Natural killer cell (primary cell): ENCODE measurements at places on chromosomes 6 and 20. TPM values are rescaled to one million over a fixed set of nuclear protein-coding genes. Genes with fewer than 3 reads are reported as not detected.

DNA sequence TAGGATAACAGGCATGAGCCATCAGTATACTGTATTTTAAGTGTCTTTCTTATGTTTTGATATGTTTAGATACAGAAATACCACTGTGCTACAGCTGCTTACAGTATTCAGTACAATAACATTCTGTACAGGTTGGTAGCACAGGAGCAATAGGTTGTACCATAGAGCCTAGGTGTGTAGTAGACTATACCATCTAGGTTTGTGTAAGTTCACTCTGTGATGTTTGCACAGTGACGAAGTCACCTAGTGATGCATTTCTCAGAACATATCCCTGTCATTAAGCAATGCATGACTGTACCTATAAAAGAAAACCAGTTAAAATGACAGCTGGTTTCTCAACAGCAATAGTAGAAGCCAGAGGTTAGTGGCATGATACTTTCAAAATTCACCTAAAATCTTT is 3.0 kb upstream of the ZBTB24 start:
- DNase-seq, result no peak

DNA sequence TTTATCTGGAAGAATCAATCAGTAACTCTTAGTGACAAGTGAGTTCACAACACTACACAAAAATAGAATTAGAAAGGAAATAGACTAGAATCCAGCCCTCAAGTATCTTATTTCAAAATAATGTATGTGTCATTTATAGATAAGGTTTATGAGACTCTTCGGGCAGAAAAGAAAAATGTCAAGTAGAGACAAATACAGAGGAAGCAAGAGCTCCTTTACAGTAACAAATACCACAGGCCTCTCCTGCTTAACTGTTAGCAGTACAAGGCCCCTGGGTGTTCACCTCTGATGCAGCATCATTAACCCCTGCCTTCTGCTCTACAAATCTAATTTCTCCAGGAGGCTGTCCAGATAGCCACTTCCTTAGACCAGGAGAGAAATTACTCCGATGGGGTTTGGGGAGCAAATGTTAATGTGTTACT is 76.7 kb downstream of the UBE3D start:
- DNase-seq, result no peak

DNA sequence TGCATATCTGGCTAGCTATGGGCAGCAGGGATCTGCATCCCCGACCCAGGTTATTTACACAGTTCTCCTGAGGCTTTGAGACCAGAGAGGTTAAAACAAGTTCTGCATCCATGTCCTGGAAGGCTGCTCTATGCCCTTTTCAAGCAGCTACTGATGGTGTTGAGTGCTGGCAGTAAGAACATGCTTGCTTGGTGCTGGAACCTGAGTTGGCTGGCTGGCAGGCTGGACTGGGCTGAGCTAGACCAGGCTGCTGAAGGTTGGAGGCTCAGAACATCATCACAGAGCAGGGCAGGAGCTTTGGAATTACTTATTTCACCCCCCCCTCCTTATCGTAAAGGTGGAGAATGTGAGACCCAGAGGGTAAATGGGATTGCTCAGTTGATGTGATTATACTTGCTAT is 16.9 kb upstream of the LRFN2 start:
- DNase-seq, result no peak

DNA sequence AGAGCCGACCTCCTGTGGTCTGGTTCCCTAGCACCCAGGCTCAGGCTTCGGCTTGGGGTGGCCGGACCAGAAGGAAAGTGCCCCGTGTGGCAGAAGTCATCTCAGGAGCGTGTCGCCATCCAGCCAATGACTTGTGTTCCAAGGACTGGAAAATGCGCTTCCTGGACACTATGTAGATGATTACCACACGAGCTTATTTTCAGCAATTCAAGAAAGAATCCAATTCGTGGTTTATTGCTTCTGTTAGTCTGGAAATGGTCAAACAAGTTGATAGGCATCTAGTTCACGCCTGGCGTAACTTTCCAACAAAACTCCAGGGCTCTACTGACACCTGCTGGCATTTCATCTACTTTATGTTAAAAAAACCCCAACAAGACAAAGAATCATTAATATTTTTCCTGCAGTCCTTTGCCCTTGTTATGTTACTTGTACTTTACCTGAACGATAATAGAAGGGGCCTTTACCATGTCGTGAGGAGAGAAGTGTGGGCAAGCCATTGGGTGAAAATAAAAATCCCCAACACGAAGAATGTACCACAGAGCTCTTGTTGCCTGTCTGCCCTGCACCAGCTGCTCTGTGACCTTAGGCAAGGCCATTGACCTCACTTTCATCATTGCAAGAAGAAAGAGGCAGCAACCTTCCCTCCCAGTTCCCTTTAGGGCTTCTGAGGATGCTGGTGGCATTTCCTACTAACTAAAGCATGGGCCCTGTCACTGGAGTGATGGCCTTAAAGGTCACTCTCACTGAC is 154.7 kb upstream of the LAMP5 start:
- DNase-seq, result no peak

- DNase-seq, result no peak
Observed at GRCh38 chr6:83853178-83854000, at the start of gene RIPPLY2. Gene RIPPLY2, plus strand, starts transcription at chr6:83853360. Its CDS starts 57 bp downstream, at chr6:83853417.

- no peak for DNase-seq
Observed at GRCh38 chr6:24397631-24398030, 5.1 kb upstream of the MRS2 start.

DNA sequence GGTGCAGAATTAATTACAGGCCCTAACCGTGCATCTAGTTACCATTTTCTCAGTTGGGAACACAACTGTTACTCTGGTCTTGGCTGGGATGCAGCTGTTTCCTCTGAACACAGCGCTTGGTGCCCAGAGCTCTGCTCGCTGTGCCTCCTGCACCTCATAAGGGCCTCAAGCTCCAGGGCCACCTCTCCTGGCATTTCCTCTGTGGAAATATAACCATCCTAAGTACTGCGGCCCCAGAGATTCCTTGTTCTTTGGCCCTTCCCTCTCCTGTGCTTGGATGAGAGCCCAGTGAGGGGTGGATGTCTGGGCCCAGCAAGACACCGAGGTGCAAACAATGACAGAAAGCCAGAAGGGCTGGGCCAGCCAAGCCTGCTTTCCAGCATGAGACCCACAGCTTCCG is 169.9 kb upstream of the CST7 start:
- DNase-seq, result no peak

DNA sequence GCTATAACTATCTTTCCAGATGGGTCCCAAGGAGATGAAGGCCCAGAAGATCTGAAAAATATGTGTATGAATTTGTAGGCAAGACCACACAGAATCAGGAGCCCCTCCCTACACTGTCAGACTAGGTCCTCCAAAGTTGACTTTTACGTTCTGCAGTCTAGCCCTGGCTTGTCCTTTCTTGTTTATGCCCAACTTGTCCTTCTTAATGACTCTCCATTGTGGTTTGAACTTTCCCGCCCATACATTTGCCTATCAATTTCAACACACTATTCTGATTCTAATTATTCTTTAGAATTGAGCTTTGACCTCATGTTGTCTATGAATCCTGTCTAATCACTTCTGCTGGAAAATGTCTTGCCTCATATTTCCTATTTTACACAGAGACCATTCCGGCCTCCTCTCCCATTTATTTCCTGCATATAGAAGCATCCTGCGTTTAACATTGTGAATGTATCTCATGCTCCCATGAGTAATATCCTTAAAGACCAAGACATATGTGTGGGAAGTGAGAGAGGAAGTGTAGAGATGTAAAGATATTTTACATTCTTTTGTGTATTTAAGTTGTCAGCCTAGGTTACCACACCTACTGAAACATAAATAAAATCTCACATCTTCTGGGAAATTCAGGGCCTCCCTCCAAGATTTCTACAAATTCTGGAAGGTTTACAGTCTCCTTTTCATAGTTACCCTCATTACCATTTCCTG is 348.3 kb downstream of the BCKDHB start:
- DNase-seq, result no peak

- DNase-seq, result no peak
Observed at GRCh38 chr6:69593706-69594105, 203.1 kb downstream of the LMBRD1 start.

GRCh38 chr6:22667855-22668254 is 98.5 kb downstream of the HDGFL1 start:
- DNase-seq, result no peak

DNA sequence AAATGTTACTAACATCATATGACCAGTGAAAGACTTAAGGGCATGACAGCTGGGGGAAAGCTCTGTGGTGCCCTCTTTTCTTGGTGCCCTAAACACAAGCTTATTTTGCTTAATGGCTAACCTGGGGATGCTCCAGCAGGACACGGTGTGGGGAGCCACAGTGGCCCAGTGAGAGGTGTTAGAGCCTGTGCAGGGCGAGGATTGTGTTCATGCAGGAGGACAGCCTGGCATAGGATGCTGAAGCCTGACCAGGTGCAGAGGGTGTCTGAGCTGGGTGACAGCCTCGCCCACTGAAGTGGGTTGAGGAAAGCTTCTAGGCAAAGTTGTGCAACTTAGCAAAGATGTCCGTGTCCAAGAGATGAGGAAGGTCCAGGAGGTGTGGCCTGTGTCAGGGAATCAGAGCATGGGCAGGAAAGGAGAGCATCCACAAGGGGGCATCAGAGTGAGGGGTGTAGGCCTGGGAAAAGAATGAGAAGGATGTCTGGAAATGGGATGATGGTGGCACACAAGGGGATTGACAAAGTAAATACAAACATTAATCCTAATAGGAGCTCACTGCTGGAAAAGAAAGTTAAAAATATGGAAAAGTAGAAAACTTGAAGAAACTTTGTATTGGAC is 33.9 kb downstream of the SLC17A4 start:
- no peak for DNase-seq

DNA sequence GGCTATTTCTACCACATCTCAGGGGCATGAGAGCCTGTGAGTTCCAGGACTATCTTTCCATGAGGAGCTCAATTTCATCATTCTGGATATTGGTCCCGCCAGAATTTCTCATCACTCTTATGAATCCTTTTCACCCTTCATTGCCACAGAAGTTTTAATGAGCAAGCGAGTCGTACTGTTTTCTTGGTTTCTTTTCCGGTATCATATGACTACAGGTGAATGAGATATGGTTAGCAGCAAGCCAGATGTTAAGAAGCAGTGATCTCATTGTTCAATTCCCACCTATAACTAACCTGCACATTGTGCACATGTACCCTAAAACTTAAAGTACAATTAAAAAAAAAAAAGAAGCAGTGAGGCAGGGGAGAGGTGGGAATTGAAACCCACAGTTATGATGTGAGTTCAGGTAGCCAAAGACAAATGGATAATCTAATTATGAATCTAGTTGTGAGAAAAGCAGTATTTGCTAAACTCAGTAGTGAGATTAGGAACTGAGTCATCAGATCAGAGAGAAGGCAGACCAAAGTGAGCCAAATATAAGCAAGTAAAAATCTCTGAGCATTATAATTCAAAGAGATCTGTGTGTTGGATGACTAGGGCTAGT is 78.0 kb upstream of the ELOVL5 start:
- DNase-seq, result no peak

DNA sequence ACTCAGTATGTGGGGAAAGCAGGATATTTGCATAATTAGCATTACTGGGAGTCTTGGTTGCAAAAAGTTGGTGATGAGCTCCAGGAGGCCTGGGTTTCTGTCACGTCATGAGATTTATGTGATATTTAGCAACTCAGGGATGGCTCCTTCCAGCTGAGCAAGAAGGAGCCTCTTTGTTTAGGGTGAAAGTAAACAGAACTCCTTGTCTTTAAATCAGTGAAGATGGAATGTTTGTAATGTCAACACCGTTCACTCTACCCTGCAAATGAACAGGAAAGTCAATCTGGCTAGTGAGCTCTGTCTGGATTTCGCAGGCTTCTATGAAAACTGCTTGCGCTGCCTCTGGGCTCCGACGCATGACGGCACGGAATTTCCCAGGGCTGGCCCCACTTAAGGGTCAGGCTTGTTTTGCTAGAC is 86.9 kb downstream of the PXDC1 start:
- no peak for DNase-seq

- DNase-seq, result no peak
Observed at GRCh38 chr20:48288930-48289507, 503.7 kb upstream of the SULF2 start.

GRCh38 chr20:39338469-39339376 is 376.6 kb downstream of the DHX35 start:
- no peak for DNase-seq

- DNase-seq, result no peak
Observed at GRCh38 chr6:87939776-87940175, 107.9 kb upstream of the SPACA1 start.

GRCh38 chr20:63482021-63482587 is 9.6 kb upstream of the KCNQ2 start:
- DNase-seq, result no peak

DNA sequence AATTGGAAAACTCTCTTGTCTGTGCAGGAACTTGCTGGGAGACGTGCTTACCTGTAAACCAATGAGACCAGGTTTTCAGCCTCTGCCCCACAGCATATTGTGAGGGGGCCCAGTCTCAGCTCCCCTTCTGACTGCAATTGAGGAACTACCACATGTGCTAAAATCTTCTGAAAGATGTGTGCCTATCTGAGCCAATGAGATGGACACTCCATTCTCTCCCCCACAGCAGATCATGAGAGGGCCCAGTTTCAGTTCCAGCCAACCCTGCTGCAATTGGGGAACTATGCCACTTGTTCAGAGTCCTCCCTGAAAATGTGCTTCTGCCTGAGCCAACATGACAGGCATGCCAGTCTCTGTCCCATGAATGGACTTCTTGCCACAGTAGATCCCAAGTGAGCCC is 20.9 kb upstream of the PI3 start:
- DNase-seq, result no peak

DNA sequence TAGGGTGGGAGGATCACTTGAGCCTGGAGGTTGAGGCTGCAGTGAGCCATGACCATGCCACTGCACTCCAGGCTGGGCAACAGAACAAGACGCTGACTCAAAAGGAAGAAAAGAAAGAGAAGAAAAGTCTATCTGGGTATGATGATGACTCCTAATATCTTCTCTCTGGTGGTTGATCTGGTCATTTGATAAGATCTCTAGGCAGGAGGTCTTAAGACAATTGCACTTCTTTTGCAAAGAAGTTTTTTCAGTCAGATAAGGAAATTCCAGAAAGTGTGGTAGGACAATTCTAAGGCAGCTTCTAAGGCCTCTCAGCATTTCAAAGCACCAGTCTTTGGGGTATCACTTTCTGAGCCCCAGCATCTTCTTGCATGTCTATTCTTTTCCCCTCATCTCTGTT is 7.7 kb upstream of the AIF1 start:
- no peak for DNase-seq

- no peak for DNase-seq
Observed at GRCh38 chr20:5731753-5732366, 18.3 kb upstream of the SHLD1 start.

GRCh38 chr6:147194652-147195411 is 9.4 kb upstream of the STXBP5 start:
- DNase-seq, result no peak

C6orf52 gene
- 0.58 TPM for total RNA-seq

BMP5 gene
- not detected for total RNA-seq

NMBR gene
- not detected for total RNA-seq

CPNE5 gene
- total RNA-seq, result 2.0 TPM

FILIP1 gene
- total RNA-seq, result not detected

WFDC2 gene
- total RNA-seq, result not detected

FOXF2 gene
- not detected for total RNA-seq

MUC21 gene
- not detected for total RNA-seq

NFATC2 gene
- 141 TPM for total RNA-seq

ADGB gene
- total RNA-seq, result not detected

SLC32A1 gene
- not detected for total RNA-seq
